ENCODE measurements at places on chromosomes 3 and 15. TPM values are rescaled to one million over a fixed set of nuclear protein-coding genes. Genes with fewer than 3 reads are reported as not detected.

TNNC1 gene
- total RNA-seq = 4.7 TPM

BRK1 gene
- total RNA-seq = 103 TPM

ATP2C1 gene
- total RNA-seq = 67.5 TPM

ENTPD3 gene
- total RNA-seq = 1.6 TPM

LIPC gene
- total RNA-seq = 0.52 TPM

TP63 gene
- 0.42 TPM for total RNA-seq

SI gene
- not detected for total RNA-seq

CTXN2 gene
- total RNA-seq = not detected

NOX5 gene
- total RNA-seq = 0.19 TPM

LRTM1 gene
- not detected for total RNA-seq

FBXO22 gene
- total RNA-seq = 15.8 TPM

SMCO1 gene
- not detected for total RNA-seq

GP5 gene
- total RNA-seq = 0.19 TPM

PAQR5 gene
- total RNA-seq = 1.9 TPM

CPLX3 gene
- total RNA-seq = not detected

PHC3 gene
- 108 TPM for total RNA-seq

ARMC8 gene
- 59.7 TPM for total RNA-seq

UTS2B gene
- 0.78 TPM for total RNA-seq

STOML1 gene
- 12.9 TPM for total RNA-seq

OCA2 gene
- total RNA-seq = 4.0 TPM

CATSPER2 gene
- total RNA-seq = 7.0 TPM

ATP13A5 gene
- total RNA-seq = not detected

AMOTL2 gene
- 118 TPM for total RNA-seq

CCR5 gene
- total RNA-seq = 5.7 TPM

SIDT1 gene
- total RNA-seq = 3.0 TPM

C3orf62 gene
- total RNA-seq = 5.9 TPM

CDHR4 gene
- total RNA-seq = 0.26 TPM

Data from aorta (tissue), 5 donors.